Articular chondrocyte of knee joint (primary cell): ENCODE measurements at places on chromosomes 5 and 9. TPM values are rescaled to one million over a fixed set of nuclear protein-coding genes. Genes with fewer than 3 reads are reported as not detected.

Gene NR5A1
- not detected in 2 replicates for total RNA-seq

Gene GTF2H2
- 38.0 and 54.4 TPM in 2 replicates for total RNA-seq

Gene OTULINL
- total RNA-seq = 0.13 and 0.22 TPM in 2 replicates

Gene IL7R
- 32.3 and 75.0 TPM in 2 replicates for total RNA-seq

Gene ZFP37
- 4.4 and 6.8 TPM in 2 replicates for total RNA-seq

Gene ITK
- total RNA-seq = under 0.01 and 0.65 TPM in 2 replicates

Gene HRCT1
- 4.7 and 5.9 TPM in 2 replicates for total RNA-seq

Gene C8G
- 0.39 and 0.54 TPM in 2 replicates for total RNA-seq

Gene DMRTA1
- 0.78 and 2.6 TPM in 2 replicates for total RNA-seq

Gene GFPT2
- total RNA-seq = 59.0 and 66.6 TPM in 2 replicates

Gene FOXD4L4
- 0.13 TPM in 1 of 2 replicates, not detected in the other for total RNA-seq

Gene RGS7BP
- under 0.01 TPM in 1 of 2 replicates, not detected in the other for total RNA-seq

Gene NSG2
- total RNA-seq = not detected in 2 replicates

Gene GABRB2
- not detected in 2 replicates for total RNA-seq

Gene GDA
- total RNA-seq = not detected in 2 replicates

Gene FREM1
- 0.13 and 0.22 TPM in 2 replicates for total RNA-seq

Gene QRFP
- total RNA-seq = not detected in 2 replicates

Gene ADAMTSL1
- total RNA-seq = 206 and 277 TPM in 2 replicates

Gene DIPK1B
- 0.13 and 0.65 TPM in 2 replicates for total RNA-seq

Gene ZNF300
- total RNA-seq = 8.1 and 10.6 TPM in 2 replicates

Gene SPINK7
- not detected in 2 replicates for total RNA-seq

Gene PAEP
- total RNA-seq = not detected in 2 replicates

Gene UAP1L1
- total RNA-seq = 15.6 and 22.1 TPM in 2 replicates

Gene IFNA5
- 0.13 TPM in 1 of 2 replicates, not detected in the other for total RNA-seq

Gene UQCRQ
- total RNA-seq = 89.6 and 99.7 TPM in 2 replicates

Gene DOLK
- 21.1 and 25.6 TPM in 2 replicates for total RNA-seq

Gene WDR38
- not detected in 2 replicates for total RNA-seq

Gene FRRS1L
- 1.6 and 4.4 TPM in 2 replicates for total RNA-seq

Gene PCDHB12
- total RNA-seq = 1.0 and 1.3 TPM in 2 replicates

Gene PCDHGA2
- 4.7 and 4.9 TPM in 2 replicates for total RNA-seq

Gene GDF9
- 0.11 and 0.13 TPM in 2 replicates for total RNA-seq

Gene CCL27
- 0.32 TPM in 1 of 2 replicates, not detected in the other for total RNA-seq

Gene TLR4
- 7.4 and 8.1 TPM in 2 replicates for total RNA-seq

Gene IFNB1
- not detected in 2 replicates for total RNA-seq

Gene PCAT7
- 0.13 and 0.86 TPM in 2 replicates for total RNA-seq

Gene ARHGAP26
- 3.0 and 5.1 TPM in 2 replicates for total RNA-seq

Gene RAPGEF6
- total RNA-seq = 18.9 and 23.3 TPM in 2 replicates

Gene PROB1
- total RNA-seq = 0.76 and 0.78 TPM in 2 replicates

Gene TMEM252
- not detected in 2 replicates for total RNA-seq

Gene CCL21
- total RNA-seq = not detected in 2 replicates

Gene QSOX2
- 7.6 and 8.6 TPM in 2 replicates for total RNA-seq

Gene FYB1
- total RNA-seq = 0.54 and 1.6 TPM in 2 replicates

Gene PKD2L2
- 0.13 TPM in 1 of 2 replicates, not detected in the other for total RNA-seq

Gene SLC27A4
- total RNA-seq = 15.5 and 20.9 TPM in 2 replicates
